ENCODE measurements at places on chromosomes 7 and 10.

DNA sequence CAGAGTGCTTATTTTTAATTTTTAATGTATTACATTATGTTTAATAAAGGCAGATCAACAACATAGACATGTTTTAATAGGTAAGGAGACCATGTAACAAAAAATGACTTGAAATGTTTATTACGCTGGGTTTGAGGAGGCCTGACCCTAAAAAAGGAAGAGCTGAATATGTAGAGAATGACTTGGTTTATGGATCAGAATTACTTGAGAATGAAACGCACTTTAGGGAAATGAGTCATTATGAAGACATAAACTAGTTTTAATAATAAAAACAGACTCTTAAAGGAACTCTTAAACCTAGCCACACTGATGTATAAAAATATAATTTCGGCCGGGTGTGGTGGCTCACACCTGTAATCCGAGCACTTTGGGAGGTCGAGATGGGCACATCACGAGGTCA lies 56.5 kb downstream of the CTTNBP2 start:
- no peak for DNase-seq

GRCh38 chr10:74753442-74754211 lies 72.8 kb upstream of the KAT6B start:
- no peak for DNase-seq

DNA sequence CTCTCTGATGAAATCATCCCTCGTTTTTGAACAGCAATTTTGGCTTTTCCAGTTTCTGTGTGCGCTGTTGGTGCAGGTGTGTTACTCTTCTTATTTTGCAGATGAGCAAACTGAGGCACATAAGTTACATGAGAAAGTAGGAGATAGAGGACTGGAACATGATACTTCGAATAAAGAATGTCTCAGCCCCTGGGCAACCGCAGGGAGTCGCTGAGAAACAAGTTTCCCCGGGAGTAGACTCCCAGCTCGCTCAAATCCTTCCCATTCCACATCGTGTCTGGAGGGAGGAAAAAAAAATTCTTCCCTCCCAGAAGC lies 18.0 kb downstream of the MXI1 start:
- no peak for DNase-seq

GRCh38 chr7:151251328-151251688 lies 2.8 kb upstream of the SMARCD3 start:
- no peak for DNase-seq

DNA sequence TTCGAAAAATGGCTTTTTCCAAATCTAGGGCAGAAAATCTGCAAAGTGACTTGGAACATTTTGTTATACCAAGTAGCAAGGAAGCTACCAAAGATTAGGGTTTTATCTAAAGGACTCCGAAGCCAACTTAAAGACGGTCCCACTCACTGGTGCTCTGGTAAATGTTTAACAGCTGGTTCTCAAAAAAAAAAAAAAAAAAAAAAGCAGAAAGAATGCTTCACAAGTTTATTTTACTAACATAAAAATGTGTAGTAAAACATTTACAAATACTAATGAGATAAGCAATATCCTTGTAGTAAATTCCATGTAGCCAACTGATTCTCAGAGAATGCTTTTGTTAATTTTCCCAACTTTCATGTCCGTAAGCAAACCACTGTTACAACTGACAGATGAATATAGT lies 38.4 kb downstream of the TAF3 start:
- no peak for DNase-seq

- no peak for DNase-seq
These were observed 161.6 kb downstream of the NRCAM start for GRCh38 chr7:108294595-108294994.

DNA sequence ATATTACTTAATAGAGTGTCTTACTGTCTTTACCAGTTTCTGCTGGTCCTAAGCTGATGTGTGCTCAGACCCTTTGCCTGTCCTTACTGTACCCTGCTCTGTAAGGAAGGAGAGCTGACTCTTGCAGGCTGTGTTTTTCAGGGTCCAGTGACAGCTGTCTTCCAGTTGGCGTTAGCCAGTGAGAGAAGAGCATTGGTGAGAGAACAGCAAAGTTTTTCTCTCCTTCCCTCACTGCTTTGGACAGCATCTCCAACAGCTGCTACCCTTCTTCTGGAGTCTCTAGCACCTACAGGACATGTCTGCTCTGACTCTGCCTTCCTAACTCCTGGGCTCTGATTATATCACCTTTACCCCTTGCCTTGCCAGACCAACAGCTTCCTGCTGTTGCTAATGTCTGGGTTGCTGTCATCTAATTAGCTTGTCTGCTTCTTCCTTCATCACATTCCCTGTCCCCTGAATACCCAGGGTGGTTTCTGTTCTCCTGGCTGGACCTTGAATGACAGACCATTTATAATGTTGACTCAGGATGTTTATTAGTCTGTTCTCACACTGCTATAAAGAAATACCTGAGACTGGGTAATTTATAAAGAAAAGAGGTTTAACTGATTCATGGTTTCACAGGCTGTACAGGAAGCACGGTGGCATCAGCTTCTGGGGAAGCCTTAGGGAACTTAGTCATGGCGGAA lies 23.5 kb upstream of the PANK1 start:
- no peak for DNase-seq

- no peak for DNase-seq
These were observed 31.6 kb downstream of the WBP1L start for GRCh38 chr10:102775201-102775934.

DNA sequence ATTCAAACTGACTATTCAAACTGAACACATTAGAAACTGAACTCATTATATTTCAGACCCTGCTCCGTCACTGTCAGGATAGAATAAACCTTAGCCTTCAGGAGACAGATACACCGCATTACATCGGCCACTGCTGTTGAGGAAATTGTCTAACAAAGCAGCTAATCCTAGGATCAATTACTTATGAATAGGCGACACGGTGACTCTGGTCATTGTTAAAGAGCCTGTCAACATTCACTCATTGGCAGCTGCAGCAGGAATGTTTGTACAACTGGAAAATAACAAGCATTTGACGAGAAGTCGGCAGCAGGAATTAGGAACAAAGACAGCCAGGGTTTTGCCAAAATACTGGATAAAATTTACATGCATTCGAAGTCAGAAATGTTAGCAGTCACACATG lies 112.0 kb upstream of the MKX start:
- no peak for DNase-seq

DNA sequence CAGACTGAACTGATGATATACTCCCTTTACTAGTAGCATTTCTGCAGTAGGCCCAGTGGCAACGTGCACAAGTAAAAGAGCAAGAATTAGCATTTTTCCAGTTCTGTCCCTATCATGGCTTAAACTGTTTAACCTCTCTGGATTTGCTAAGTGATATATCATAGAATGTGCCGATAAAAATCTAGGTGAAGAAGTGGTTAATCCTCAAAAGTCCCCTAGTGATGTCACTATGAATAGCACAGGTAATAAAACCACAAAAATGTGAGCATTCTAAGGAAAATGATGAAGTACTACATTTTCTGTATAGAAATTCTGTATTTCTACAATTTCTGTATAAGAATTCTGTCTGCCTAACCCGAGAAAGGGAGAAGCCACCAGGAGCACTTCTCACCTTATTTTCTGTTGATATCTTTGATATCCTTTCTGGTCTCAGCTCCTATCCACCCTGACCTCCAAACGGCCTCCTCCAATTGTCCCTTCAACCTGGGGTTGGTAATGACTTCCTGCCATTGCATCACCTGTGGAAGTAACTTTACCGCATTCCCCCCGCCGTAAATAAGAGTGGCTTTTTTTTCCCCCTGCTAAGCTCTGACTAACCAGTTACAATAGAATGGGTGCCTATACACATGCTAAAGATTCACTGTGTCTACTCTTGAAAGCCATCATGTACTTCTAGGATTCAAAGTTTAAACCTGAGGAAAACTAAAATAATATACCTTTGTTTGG lies 155.9 kb upstream of the ASAH2 start:
- DNase-seq: no peak

GRCh38 chr7:115410972-115411686 lies 489.2 kb downstream of the MDFIC start:
- no peak for DNase-seq

DNA sequence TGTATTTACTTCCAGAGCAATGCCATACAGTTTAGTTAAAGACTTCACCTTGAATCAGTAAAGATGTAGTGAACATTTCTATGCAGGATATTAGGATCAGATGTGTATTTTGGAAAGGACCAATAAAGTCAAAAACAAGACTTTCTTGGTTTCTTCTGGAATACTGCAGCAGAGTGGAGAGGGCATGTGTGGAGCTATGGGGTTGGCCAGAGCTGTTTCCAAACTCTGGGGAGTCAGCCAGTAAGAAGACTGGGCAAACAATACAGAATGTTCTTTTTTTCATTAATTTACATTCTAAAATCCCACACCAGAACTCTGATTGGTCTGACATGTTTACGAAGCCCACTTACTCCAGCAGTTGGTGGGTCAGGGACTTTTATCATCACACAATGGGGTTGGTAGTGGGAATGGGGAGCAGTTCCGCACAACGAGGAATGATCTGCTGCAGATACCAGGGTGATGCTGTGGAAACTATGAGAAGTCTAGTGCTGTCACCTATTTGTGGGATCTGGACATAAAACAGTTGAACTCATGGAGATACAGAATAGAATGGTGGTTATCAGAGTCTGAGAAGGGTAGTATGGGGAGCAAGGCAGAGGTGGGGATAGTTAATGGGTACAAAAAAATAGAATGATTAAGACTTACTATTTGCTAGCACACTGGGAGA lies 267.7 kb downstream of the MALRD1 start:
- no peak for DNase-seq

GRCh38 chr10:71289421-71290130 lies 29.5 kb upstream of the SLC29A3 start:
- DNase-seq: no peak

DNA sequence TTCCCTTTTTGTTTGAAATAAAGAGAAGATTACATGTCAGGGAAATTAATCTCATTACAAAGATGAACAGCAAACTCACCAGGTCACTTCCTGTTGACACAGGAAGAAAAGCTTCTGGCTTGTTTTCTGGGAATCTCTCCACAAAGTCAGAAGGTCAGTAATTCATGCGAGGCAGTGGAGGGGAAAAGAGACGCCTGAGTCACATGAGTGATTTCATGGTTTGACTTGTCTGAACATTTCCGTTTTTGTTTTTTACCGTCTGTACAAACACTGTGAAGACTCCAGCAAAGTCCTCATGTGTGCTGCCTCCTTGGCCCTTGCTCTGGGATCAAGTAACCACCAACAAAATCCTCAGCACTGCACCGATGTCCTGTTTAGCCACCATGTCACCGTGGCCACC lies 2.5 kb upstream of the HABP2 start:
- no peak for DNase-seq

DNA sequence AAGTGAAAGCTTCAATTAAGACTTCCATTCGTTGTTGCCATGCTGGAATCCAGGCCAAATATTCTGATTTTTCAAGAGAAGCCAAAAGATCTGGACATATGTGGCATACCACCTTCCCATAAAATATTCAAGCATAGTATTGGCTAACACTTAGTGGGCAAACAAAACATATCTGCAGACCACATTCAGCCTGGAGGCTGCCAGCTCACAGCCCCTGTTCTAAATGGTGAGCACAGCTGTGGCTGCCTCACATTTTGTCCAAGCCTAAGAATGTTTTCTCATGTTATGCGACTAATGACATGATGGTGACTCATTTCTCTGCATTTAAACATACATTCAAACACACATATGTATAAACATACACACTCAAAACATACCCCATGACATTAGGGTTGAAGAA lies 10.6 kb upstream of the CALU start:
- no peak for DNase-seq

GRCh38 chr10:86968994-86969355 lies 693 bp downstream of the ADIRF start:
- no peak for DNase-seq

GRCh38 chr7:25180946-25181345 lies 47.3 kb downstream of the NPVF start:
- no peak for DNase-seq

DNA sequence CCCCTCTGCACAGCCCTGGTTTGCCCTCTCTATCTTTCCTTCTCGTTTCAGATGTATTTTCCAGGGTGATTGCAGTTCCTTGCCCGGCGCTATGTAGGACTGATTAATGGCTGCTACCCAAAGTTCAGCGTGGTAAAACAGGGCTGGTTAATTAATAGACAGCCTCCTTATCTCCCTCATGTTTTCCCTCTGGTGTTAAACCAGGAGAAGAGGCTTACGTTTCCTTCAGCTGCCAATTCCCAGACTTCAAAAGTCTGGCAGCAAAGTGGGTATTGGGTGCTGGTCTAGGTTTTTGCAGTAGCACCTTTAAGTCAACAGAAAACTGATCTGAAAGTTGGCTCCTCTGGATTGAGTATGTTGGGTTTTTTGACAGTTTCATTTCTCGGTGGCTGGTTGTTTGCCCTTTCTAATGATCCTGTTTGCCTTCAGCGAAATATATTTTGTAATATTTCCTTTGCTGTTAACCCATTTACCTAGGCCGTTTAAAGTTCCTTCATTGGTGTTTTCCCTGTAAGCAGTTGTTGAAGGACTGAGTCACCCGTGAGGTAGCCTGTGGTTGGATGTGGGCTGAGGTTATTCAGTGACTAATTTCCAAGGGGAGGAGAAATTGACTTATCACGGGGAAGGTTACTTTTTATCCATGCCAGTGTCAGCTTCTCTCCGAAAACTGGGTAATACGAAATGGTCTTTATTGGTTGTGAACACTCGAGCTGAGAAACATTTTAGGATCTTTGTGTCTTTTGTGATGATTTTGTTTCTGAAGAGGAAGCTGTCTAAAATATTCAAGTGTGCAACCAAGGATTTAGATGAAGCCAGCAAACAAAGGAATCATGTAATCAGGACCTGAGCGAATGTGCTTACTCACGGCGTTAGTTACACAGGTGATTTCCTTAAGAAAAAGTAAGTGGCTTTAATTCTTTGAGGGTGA lies 257.2 kb downstream of the KIAA1217 start:
- no peak for DNase-seq

DNA sequence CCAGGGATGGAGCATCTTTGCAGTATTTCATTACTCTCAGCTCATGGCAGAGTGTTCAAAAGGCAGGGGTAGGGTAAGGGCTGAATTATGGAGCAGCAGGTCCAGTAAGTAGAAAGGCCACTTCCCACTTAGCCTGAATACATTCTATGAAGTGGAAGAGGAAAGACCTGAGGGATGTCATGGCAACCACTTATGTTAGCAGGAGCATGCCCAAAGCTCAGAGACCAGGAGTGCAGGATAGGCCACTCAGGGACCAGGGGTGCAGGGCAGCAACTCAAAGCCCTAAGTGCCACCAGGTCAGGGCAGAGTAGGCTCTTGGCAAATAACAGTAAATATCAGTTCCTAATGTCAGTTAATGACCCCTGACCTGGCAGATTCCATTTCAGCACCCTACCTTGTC lies 3.6 kb downstream of the SRI start:
- DNase-seq: no peak

DNA sequence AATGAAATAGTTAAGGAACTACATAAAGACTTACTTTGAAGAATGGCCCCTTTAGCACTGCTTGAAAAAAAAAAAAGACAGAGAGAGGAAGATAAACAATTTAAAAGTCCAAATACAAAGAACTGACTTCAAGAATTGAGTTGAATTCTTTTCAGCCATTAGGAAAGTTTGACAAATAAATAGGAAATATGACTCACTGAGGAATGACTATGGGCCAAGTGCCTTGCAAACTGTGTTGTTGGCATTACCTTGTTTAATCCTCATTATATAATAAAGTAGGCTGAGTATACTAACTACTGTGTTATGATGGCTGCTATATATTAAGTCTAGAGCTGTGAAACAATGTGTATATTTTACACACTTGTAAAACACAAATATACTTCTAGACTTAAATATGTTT lies 151.1 kb downstream of the ELMO1 start:
- DNase-seq: no peak

Measured in NCI-H524 treated with DMSO at 0.1 percent for 48 hours (cell line).